Kidney tubule cell (primary cell): ENCODE measurements at places on chromosomes 6 and 20.
A peak's percentile ranks its signal among the peaks of the same experiment; 100 is the strongest.

- DNase-seq: no peak
Measured at GRCh38 chr6:11209369-11209768, 23.1 kb downstream of the NEDD9 start.

GRCh38 chr6:2181567-2181966 is 63.8 kb downstream of the GMDS start:
- DNase-seq: peak; percentile 29

GRCh38 chr6:38436726-38437465 is 202.8 kb downstream of the BTBD9 start:
- peak; percentile 19 for DNase-seq

GRCh38 chr6:9401960-9402359 is 966.6 kb upstream of the SLC35B3 start:
- DNase-seq: no peak

DNA sequence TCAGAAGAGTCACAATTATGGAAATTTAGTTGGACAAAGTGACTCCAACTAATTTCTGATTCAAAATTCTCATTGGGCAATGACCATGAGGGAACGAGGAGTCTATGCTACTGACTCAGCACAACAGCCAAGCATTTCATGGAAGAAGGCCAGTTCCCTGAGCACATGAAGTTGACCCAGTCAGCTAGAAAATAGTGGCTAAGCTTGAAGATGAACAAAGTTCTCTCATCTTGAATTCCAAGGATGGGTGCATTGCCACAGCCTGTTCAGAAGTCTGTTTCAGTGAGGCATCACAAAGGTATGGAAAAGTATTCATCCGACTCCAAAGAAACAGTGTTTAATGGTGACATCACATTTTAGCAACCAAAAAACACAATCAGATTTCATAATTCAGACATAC is 676.9 kb downstream of the HACE1 start:
- peak; percentile 32 for DNase-seq

DNA sequence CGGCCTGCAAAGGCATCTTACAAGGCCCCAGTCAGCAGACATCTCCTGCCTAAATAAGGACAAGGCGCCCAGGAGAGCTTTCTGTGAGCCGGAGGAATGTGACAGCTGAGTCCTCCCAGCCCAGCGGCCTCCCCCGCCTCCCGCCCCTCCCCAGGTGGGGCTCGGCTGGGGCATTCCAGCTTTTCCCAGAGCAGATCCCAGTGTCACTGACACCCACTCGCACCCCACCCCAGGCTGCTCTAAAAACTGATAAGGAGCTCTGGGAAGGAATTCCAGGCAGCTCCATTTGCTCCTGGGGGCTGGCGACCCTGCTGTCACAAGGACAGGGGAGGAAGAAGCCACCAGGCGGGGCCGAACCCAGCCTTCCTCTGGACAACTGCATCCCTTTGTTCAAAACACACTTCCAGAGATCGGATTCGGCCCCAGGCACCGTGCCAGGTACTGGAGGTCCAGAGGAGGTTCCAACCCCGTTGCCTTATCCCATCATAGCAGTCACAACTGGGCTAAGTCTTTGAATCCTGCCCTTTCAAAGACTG is 49.7 kb downstream of the JPH2 start:
- DNase-seq: peak; percentile 9

GRCh38 chr6:112298816-112299281 is 44.5 kb upstream of the LAMA4 start:
- DNase-seq: peak; percentile 96

DNA sequence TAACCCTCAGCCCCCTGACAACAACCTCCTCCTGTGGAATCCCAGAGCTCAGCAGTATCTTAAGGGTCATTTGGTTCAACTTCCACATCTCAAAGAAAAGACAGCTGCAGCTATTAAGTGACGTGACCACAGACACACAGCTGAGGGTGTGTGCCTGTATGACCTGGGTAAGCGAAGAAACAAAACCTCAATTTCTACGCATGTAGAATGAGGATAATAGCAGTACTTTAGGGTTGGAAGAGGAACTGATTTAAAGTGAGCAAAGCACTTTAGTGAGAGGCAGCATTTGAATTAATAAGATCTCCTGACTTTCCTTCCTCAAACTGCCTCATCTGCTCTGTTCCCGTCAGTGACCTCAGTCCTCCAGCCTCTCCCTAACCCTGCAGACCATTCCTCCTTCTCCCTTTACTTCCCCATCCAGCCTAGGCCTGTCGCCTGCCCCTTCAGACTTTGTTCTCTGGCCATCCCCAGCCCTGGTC is 6.8 kb upstream of the ARMC2 start:
- DNase-seq: no peak

GRCh38 chr6:106448000-106448426 is 87.5 kb downstream of the CRYBG1 start:
- peak; percentile 10 for DNase-seq

DNA sequence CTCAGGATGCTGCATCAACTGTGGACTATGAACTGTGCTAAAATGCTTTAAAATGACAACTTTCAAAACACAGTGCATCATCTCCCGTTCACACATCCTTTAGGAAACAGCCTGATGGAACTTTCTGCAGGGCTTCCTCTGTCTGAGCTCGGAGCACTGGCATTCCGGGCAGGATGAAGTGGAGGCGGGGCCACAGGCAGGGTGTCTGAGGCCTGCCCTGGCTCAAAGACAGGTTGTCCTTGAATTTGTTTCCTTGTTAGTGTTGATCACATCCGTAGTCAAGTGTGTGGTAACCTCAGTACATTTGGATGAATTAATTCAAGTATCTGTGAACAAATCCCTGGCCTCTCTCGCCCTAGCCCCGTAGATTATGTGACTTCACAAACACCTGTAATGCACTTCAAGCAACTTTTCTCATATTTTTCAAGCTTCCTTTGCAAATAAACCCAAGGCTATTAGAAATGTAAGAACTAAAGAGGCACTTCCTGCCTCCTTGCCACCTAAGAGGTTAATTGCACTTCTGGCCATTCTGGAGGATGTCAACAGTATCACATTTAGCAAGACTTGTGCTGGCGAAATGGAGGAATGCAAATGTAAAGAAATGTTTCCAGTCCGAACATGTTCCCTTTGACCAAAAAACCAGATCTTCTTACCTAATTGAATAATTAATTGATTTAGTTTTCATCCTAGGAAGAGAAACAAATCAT is 3.1 kb downstream of the CD93 start:
- peak; percentile 17 for DNase-seq

DNA sequence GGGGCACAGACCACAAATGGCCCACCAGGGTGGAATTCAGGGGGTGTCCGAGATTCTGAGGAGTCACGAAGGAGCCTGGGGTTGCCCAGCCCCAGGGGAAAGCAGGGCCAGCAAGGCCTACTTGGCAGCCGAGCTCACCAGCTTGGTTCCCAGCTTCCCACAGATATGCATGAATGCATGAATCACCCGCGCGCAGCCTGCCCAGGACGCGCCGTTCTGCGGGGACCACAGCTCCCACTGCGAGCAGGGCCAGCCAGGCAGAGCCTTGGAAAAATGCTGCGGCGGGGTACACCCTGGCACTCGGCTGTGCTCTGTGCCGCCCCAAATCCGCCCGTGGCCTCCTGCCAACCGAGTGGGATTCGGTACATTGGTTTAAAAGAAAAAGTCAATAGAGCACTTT is 211.0 kb downstream of the NFATC2 start:
- no peak for DNase-seq

DNA sequence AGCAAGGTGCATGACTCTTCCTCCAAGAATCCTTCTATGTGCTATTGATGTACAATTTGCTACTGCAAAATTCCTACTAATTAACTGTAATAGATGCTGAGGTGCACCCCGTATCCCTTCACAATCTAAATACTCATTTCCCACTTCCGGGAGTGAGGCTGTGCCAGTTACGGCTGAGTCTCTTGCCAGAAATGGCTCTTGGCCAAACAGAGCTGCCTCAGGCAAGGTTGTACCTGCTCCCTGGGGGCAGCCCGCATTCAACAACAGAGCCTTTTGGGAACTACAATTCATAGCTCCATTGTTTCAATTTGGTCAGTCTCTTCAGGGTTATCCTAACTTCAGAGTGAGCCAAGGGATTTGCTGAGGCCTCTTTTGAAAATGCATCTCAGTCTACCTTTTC is 789.8 kb upstream of the MAP3K7 start:
- peak; percentile 31 for DNase-seq

DNA sequence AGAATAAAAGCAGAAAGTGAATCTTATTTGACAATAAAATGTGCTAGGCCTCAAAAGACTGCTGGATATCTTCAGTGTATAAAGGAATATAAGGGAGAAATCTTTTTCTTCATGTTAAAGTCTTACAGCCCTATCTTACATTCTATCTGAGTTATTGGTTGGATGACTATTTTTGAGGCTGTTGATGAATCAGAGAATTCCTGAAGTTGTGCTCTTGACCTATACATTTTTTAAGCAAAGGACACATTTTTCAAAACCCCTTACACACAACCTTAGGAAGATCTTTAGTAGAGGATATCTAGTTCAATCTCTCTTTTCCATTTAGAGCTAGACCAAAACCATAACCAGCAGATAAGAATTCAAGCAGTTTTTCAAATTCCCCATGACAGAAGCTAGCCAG is 10.9 kb upstream of the CGA start:
- no peak for DNase-seq

- peak; percentile 80 for DNase-seq
Measured at GRCh38 chr6:30883685-30884520, at the start of gene DDR1. TSS of gene DDR1 (plus strand) at chr6:30884519. CDS start at chr6:30888730, 4,211 bp downstream.

GRCh38 chr6:36766399-36766945 is 68.8 kb downstream of the RAB44 start:
- no peak for DNase-seq

- DNase-seq: no peak
Measured at GRCh38 chr20:50392138-50392866, 117.9 kb upstream of the PTPN1 start.

DNA sequence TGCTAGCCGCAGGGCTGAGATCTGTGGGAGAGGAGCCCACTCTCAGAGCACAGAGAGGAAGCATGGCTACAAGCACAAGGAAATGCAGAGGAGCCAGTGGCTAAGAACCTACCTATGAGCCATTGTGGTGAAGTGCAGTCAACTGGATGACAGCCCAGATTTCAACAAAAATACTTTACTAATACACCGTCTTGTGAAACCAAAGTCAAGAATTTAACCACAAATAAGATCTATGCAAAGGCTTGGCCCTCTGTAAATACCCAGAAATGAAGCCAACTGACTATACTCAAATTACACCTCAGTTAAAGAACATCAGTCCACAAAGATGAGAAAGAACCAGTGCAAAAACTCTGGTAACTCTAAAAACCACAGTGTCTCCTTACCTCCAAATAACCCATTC is 40.1 kb upstream of the PTCHD4 start:
- DNase-seq: peak; percentile 82

DNA sequence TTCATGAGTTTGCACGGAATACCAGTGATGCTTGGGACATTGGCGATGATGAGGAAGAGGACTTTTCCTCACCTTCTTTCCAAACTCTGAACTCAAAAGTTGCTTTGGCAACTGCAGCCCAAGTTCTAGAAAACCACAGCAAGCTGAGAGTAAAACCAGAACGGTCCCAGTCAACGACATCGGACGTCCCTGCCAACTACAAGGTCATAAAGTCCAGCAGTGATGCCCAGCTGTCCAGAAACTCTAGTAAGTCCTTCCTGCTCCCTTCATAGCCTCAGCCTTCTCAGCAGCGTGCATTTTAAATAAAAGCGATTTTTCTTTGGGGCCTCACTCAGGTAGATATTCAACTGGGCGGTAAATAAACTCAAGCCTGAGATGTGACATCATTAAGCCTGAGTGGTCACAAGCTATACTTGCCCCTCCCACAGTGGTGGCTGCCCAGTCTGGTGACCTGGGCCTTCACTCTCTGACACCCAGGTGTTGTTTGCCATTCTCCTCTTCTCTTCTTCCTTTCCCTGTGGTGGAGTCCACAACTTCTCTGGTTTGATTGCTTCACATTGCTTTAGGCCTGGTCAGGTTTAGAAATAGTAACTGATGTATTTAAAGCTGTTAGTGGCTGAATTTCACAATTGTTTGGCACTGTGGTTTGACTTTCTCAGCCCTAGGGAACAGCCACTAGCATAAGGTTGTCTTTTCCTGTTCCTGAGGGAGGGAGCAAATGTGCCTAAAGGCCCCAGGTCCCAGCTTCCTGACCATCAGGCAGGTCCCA is 21.6 kb upstream of the TMEM217 start:
- DNase-seq: no peak

GRCh38 chr6:135021310-135022049 is 33.1 kb downstream of the HBS1L start:
- no peak for DNase-seq

DNA sequence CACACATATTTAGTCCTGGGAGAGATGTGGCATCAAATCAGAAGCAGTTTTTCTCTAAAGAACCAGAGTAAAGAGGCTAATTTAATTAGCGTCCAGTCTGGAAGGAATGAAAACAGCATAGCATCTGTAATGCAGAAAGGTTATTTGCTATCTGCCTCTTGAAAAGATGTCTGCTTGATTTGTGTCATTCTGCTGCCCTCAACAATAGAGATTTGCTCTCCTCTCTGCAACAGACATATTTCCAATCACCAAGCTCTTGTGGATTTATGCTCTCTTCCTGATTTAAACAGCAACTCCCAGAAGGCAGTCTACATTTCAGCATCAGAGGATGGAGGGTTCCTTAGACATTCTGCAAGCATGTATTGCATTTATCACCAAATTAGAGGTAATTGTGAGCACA is 53.5 kb upstream of the AKAP12 start:
- no peak for DNase-seq

- DNase-seq: no peak
Measured at GRCh38 chr6:53992522-53992921, 118.7 kb upstream of the MLIP start.

- DNase-seq: no peak
Measured at GRCh38 chr6:39700362-39700761, 24.8 kb downstream of the KIF6 start.

GRCh38 chr6:169474362-169474761 is 220.7 kb upstream of the THBS2 start:
- DNase-seq: no peak

- peak; percentile 60 for DNase-seq
Measured at GRCh38 chr6:36131511-36132245, 1.4 kb downstream of the MAPK13 start.

- DNase-seq: peak; percentile 87
Measured at GRCh38 chr20:39775110-39775509, 813.0 kb downstream of the DHX35 start.

DNA sequence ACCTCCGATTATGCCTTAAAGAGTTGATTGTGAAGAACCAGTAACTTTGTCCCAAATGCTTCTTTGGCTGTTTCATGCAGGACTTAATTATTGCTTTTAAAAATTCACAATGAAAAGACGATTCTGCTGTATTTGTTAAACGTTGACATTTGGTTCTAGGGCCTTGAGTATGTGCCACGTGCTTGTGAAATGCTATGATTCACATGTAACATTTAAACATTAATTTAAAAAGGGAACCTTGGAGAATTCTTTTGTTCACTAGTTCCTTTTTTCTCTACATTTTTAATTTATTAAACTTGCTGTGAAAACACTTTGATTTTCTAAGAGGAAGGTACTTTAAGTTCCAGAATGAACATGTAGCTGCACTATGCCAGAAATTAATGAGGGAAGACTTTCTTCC is 9.5 kb downstream of the GZF1 start:
- DNase-seq: no peak

GRCh38 chr6:6806844-6807518 is 218.5 kb downstream of the LY86 start:
- no peak for DNase-seq

- DNase-seq: peak; percentile 79
Measured at GRCh38 chr6:170344631-170345576, 38.3 kb downstream of the FAM120B start.
